Breast epithelium (tissue), 4 donors: ENCODE measurements at places on chromosomes 13 and 19.
A peak's percentile ranks its signal among the peaks of the same experiment; 100 is the strongest.

GRCh38 chr13:111099290-111099689, 15.8 kb upstream of the ARHGEF7 start:
- no peak for DNase-seq

- no peak for DNase-seq
These were observed 78.2 kb downstream of the AKAP11 start for GRCh38 chr13:42350141-42350540.

DNA sequence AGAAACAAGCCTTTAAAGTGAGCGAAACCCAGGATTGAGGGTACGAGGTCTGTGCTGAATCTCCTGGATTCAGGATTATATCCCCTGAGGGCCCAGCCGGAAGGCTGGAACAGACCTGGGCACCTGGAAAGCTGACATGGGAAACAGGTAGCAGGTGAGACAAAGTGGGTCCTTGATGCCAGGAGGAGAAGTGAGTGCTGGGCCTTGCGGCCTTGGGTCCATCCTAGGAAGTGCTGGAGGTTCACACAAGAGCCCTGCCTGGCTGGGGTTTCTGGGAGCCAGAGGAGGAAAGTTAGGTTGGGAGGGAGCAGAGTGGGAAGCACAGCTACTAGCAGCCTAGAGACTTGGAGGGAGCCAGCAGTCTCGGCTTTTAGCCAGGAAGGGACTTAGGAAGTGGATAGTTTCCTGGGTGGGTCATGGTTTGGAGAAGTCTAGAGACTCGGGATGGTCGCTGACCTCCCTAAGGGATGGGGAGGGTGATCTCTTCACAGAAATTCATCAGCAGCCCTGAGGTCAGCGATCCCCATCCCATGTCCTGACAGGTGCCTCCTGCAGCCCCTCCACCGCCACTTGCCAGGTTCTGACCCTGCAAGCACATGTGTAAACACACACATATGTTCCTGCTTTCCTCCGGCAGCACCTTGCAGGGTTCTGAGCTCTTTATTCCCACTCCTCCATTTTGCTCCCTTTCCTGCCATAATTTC, 29.4 kb upstream of the ZNF492 start:
- DNase-seq: no peak

DNA sequence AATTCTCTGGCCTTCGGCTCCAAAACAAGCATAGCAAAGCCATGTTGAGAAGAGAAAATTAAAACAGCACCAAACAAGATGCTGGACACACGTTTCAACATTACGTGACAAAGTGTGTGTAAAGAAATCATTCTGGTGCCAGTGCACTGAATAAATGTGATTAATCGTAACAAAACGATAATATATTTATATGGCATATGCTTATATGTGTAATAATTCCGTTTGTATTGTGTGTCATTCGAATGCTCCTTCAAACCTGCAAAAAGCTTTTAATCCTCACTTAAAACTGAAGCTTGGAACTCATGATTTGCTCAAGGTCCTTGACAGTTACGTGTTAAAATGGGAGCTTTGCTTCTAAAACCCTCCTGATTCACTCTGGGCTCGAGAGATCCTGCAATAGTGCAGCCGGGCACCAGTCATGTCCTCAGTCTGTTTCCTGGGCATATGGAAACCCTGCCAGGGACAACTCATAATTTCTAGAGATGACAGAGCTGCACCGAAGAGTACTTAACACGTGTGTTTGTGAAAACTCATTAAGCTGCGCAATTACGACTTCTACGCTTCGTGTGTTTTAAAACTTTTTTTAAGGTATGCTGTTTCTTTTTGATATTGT, 731 bp upstream of the AKAP8L start:
- DNase-seq: no peak

GRCh38 chr13:77678691-77679235, 18.7 kb upstream of the SLAIN1 start:
- DNase-seq: no peak

GRCh38 chr13:19927117-19927748, 31.3 kb upstream of the ZMYM2 start:
- no peak for DNase-seq

DNA sequence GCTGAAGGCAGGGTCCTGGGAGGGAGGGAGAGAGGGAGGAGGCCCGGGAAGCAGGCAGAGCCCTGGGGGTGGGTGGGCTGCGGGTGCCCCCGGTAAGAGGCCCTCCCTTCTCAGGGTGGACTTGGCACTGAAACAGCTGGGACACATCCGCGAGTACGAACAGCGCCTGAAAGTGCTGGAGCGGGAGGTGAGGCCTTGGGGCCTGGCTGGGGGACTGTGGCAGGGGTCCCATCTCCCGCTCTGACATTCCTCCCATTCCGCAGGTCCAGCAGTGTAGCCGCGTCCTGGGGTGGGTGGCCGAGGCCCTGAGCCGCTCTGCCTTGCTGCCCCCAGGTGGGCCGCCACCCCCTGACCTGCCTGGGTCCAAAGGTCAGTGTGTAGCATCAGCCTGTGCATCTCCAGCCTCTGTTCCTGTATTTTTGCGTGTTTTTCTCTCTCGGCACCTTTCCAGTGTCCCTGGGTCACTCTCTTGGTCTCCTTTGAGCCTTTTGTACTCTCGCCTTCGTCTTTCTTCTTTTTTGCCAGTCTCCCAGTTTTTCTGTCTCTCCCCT, 53.4 kb downstream of the TRPM4 start:
- DNase-seq: no peak

- no peak for DNase-seq
These were observed 188.9 kb downstream of the COL4A1 start for GRCh38 chr13:110118106-110118505.

GRCh38 chr19:18053576-18054219, 33.0 kb downstream of the IL12RB1 start:
- DNase-seq: no peak

DNA sequence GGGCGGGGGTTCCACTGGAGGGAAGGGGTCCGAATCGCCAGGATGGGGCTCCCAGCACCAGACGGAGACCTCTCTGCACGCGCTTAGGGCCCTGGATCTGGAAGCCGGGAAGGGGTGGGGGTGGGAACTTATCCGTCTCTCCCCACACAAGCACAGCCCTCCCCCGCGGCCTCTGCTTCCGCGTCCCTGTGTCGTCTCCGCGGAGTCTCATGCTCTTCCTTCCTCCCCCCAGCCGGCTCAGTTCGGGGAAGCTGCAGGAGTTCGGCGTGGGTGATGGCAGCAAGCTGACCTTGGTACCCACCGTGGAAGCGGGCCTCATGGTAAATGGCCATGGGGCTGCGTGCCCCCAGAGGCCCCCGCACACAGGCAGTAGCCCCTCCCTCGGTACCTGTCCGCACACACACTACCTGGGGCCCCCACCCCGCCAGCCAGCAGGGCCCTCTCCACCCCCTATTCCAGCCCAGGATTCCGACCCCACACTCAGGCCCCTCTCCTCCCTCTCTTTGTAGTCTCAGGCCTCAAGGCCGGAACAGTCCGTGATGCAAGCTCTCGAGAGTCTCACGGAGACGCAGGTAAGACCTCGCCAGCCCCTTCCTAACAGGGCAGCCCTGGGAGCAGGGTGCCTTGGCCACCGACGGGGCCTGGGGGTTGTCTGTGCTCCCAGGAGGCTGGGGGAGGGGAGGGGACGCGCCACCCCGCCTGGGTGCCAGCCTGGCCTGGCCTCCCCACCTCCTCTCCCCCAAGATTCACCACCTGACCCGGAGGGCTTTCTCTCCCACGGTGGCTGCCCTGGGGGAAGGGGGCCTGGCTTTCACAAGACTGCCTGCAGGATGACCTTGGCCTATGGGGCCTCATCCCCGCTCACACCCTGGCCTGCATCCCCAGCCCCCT, 3.2 kb downstream of the MIDN start:
- DNase-seq: no peak

DNA sequence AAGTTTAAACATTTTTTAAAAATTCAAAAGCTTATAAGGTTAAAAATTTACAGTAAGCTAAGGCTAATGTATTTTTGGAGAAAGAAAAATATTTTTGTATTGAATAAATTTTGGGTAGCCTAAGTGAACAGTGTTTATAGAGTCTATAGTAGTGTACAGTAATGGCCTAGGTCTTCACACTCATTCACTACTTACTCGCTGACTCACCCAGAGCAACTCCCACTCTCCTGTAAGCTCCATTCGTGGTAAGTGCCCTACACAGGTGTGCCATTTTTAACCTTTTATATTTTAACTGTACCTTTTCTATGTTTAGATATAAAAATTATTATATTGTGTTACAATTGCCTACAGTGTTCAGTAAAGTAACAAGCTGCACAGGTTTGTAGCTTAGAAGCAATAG, 96.6 kb upstream of the FREM2 start:
- DNase-seq: no peak

DNA sequence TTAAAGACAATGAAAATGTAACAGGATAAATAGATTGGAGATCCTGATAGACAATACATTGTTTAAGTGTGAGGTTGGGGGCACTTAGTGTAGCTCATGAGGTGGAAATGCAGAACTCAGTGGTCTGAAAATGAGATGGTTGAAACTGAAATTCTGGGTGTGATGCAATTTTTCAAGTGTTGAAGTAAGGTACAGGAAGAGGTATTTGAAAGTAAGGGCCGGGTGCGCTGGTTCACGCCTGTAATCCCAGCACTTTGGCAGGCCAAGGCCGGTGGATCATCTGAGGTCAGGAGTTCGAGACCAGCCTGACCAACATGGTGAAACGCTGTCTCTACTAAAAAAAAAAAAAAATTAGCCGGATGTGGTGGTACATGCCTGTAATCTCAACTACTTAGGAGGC, 113.0 kb downstream of the UFM1 start:
- DNase-seq: no peak

DNA sequence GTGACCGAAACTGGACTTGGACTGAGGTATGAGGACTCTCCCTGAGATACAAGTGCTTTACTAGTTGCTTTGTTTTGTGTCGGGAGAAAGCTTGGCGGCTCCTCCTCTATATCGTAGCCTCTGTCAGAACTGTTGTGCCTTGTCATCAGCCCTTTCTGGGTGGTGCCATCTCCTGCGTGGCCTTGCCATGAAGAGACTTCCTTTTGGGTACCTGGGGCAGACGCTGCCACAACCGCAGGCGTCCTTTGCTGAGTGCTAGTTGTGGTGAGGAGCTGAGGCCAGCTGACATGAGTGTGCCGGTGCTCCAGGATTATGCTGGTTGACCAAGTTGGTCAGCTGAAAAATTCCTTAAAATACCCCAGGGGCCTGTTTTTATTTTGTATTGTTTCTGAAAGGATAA, 124.5 kb downstream of the AKAP11 start:
- DNase-seq: no peak

DNA sequence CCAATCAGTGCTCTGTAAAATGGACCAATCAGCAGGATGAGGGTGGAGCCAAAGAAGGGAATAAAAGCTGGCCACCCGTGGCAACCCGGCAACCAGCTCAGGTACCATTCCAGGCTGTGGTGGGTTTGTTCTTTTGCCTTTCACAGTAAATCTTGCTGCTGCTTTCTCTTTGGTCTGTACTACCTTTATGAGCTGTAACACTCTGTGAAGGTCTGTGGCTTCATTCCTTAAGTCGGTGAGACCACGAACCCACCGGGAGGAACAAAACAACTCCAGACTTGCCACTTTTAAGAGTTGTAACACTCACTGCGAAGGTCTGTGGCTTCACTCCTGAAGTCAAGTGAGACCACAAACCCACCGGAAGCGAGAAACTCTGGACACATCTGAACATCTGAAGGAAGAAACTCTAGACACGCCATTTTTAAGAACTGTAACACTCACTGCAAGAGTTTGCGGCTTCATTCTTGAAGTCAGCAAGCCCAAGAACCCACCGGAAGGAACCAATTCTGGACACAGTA, 16.5 kb upstream of the SPACA6 start:
- no peak for DNase-seq

- DNase-seq: no peak
These were observed 18.7 kb downstream of the VAV1 start for GRCh38 chr19:6791237-6791636.

DNA sequence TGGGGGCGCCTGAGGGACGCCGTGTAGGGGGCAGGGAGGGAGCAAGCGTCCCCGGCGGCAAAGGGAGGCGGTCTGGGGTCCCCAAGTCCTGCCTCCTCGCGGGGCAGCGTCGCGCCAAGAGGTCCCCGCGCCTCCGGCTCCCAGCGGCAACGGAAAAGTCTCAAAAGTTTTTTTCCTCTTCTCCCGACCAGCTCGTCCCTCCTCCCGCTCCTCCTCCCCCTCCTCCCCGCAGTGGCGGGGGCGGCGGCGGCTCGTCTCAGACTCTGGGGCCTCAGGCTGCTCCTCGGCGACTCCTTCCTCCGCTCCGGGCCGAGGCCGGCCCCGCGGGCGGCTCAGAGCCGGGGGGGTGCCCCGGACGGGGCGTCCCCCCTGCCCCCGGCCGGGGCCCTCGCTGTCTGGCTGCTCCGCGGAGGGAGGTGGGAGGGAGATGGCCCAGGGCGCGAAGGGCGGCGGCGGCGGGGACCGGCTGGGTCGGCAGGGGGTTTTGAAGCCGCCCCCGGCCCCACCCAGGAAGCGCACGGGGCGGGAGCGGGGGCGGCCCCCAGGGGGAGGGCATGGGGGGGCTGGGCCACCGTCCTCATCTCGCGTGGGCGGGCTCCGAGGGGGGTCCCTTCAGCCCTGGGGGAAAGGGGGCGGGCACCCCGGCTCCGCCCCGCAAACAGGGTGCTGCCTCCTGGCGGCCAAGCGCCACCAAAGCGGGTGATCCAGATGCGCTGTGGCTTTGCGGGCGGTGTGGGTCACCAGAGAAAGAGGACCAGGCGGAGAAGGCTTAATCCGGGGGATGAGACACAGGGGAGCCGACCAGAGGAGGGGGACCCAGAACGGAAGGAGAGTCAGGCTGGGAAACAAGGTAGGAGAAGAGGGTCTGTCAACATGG, at the start of gene TGFB1:
Gene TGFB1, minus strand, starts transcription at position 457 of the 877 bp plus-strand sequence. CDS start 878 bp downstream, outside the sequence.
- DNase-seq: peak; percentile 57

DNA sequence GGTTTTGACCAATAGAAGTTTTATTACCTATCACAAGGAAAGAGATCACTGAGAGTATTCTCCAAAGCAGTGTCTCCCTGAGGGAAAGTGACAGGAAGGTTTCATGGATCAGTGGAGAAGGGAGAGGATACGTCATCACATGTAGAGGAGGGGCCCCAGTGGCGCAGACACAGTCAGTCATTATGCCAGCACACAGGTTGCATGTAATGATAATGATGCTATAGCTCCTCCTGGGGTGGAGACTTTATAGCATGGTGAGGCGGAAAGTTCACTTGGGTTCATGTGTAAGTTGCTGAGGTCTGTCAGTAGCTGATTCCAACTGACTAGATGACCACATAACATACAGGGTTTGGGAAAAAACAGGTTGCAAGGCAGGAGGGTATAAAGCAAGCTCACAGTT, 88.8 kb downstream of the FNDC3A start:
- DNase-seq: no peak

DNA sequence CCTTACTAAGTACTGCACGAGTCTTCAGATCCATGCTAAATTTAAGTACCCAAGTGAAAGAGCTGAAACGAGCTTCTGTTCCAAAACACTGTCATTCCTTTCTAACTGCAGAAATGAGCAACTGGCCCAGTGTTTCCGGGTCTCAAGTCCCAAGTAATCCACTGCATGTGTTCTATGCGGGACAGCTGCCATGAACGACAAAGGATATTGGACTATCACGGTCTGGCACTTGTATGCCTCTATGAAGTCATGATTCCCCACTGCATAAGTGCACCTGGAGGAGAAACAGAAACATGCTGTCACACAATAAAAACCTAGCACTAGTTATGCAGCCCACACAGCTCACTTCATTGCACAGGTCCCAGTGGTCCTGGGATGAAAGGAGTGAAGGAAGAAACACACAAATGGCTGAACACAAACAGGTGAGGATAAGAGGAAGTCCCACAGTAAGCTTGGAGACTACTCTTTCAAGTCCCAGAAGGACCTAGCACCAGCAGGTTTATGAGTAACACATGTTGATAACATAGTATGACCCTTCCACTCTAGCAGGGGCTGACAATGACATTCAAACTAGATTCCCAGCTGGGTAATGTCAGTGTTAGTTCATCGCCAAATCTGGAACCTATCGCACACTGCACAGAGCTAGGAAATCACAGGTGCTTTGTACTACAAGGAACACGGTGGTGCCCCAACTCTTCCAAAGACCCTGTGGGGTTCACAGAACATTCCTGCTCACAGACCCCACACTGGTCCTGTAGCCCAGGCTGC, 11.3 kb downstream of the PCID2 start:
- DNase-seq: no peak
